ENCODE measurements at places on chromosomes 6 and 20.

DNA sequence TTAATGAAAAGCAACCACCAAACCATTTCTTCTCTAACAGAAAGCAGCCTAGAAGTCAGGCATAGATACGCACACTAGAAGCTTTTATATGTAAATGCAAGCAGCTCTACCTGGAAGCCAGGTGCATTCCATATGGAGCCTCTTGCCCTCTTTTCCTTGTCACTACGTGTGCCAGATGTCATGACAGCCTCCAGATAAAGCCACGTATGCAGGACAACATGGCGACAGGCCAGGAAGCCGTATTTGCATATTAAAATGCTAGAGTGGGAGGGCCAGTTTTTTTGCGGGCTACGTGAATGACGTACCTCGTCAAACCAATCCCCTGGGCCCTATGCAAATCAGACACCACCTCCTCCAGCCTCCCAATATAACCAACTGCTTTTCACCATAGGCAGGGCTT lies 308.1 kb upstream of the SPTLC3 start:
- DNase-seq, result no peak

- DNase-seq, result no peak
Measured at GRCh38 chr6:121309768-121310469, 24.4 kb downstream of the TBC1D32 start.

DNA sequence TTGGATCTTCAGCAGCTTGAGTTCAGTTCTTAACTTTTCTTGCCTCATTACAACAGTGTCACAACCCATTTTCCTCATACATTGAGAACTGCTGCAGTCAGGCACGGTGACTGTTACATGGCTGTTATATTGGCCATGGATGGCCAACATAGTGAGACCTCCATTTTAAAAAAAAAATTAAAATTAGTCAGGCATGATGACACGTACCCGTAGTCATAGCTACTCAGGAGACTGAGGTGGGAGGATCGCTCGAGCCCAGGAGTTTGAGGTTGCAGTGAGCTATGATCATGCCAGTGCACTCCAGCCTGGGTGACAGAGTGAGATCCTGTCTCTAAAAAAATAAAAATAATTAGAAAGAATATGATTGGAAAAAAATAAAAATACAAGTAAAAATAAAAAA lies 9.9 kb upstream of the MMP24 start:
- DNase-seq, result no peak

- no peak for DNase-seq
Measured at GRCh38 chr6:124986164-124986563, 23.9 kb downstream of the RNF217 start.

DNA sequence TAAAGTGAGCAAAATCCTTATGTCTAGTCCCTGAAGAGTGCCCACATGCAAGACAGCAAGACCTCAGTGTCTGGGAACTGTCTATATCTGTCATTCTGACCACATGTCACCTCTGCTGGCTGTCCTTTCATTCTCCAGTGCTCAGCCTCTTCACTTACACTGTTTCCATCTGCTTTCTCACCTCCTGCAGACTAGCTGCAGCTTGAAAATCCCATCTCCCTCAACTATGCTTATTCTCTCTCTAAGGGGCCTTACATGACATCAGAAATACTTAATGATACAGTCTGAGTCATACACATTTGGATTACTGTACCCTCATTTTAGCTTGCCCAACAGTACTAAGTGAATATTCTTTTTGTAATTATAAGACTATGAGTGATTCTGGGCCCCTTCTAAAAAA lies 587.8 kb downstream of the EPM2A start:
- DNase-seq, result no peak

DNA sequence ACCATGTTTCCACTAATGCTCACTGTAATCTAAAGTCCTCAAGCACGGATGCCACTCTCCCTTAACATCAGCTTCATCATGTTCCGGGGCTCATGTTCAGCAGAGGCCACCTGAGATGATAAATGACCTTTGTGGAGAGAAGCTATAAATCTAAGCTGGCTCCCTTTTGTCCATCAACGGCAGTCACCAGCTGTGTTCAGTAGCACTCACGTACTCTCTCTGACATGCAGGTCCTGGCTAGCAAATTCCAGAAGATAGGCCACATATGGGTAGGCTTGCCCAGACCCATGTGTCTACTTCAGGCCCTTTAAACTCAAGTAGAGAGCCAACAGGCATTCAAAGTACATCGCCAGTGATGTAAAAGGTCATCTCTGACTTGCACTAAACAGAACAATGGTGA lies 38.6 kb downstream of the MYLK4 start:
- no peak for DNase-seq

- no peak for DNase-seq
Measured at GRCh38 chr20:62522748-62523396, 47.1 kb upstream of the GATA5 start.

DNA sequence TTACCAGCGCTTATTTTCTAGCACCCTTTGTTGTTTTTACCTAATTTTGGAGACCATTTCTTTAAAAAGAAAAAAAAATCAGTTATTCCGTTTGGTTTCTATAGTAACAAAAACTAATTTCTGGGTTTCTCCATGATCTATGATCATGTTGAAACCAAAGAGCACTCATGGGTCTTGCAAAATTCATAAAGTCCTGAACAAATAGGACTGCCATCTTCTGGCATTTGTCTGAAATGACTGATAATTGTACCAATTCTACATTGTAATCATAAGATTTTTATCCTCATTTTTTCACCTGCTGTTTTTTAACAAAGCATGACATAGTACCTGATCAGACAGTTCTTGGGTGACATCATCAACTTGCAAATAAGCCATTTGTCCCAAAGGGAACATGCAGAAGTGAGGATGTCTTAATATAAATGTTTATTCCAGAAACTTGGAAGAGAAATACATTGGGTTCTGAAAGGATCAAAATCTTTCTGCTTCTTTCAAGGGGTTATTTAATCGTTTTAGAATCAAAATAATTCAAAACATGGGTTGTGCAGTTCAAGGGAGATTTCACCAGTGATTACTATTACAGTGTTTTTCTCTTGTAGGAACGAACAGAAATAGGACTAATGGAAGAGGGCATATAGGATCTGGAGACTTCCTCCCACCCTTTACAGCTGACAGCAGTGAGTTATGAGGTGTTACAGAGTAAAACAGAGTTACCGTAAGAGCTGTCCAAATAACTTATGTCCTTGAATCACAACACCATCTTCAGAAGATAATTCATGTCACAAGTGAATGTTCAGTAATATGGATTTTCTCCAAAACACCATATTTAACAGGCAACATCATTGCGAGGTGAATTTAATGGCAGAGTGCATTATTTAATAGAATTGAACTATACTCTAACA lies 87.1 kb upstream of the GJE1 start:
- DNase-seq, result no peak

DNA sequence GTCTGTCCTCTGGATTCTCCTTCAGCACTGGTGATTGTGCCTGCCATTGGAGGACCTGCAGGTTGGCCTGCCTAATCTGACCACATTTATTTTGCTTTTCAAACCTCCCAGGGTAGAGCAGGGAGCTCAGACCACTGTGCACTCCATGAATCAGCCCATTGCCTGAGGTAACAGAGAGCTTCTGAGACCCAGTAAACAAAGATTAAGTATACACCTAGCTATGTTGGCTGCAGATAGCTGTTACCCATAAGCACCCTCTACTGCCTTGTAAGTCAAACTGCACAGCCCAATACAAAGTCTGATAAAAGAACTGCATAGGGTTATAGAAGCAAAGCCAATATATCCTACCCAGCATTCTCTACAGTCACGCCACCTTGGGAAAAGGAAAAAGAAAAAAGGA lies 338.7 kb downstream of the HTR1B start:
- no peak for DNase-seq
